ENCODE measurements at places on chromosomes 5 and 9. TPM values are rescaled to one million over a fixed set of nuclear protein-coding genes. Genes with fewer than 3 reads are reported as not detected.

DNA sequence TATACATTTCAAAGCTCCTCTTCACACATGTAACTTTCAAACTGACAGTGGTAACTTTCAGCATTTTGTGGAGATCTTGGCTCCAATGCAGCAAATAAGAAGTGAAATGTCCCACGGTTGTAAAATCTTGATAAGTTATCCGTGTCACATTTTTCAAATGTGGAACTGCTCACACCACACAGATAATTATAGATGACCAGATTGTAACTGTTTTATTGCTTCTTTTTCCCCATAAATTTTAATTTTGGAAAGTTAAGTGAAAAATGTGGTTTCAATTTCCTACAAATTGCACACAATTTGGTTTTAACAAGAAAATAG, 347.1 kb downstream of the EBF1 start:
- H3K27me3 ChIP-seq = peaks cover 40% of the 10 kb centered on the region
- DNase-seq = no peak
- no peaks in the 10 kb centered on the region for H3K4me1 ChIP-seq
- no peak overlapping the region for H3K4me3 ChIP-seq

DNA sequence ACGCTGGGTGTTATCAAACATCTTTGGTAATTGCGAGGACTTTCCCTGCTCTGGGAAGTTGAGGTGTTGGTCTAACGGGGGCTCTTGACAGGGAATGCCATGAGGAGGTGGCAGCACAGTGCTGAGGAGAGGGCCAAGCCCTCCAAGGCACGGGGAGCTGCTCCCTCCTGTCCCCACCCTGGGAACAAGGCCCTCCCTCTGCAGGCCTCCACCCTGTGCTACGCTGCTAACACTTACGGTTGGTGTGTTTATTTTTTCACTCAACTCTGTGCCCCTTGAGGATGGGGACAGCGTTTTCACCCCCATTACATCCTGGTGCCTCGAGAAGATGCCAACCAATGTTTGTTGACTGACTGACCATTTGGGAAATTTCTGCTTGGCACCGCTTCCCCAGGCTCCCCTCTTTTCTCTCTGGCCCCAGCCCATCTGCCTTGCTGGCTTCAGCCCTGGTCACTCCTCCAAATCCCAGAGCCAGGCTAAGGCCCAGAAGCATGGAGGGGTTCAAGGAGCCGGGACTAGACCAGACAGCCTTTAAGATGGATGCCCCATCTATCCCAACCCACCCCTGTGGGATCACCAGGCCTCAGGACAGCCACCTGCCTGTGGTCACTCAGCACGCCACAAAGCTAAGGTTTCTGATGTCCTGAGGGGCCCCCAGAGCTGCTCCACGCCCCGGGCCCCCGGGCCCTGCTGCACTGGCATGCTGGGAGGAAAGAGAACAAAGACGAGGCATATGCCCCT, 125.7 kb downstream of the BARX1 start:
- H3K27ac ChIP-seq = no peak overlapping the region
- H3K36me3 ChIP-seq = no peaks in the 10 kb centered on the region
- peaks cover 2% of the 10 kb centered on the region for H3K4me1 ChIP-seq
- DNase-seq = no peak

DNA sequence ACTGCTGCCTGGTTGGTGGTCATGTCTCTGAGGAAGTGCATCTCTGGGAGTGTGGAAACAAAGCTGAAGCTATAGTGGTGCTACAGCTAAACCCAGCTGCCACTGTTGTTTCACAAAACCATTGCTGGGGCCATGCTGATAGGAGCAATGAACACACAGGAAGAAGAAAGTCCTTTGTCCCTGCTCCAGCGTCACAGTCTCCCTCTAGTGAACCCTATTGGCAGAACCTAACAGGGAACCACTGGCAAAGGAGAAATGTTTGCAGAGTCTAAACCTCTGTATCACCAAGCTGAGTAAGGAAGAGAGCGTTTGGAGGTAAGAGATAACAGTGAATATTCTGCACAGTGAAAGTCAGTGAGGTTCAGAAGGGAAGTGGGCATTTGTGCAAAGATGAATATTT, 244.0 kb downstream of the YTHDC2 start:
- H3K4me1 ChIP-seq = no peaks in the 10 kb centered on the region
- H3K27me3 ChIP-seq = no peaks in the 10 kb centered on the region
- H3K36me3 ChIP-seq = no peaks in the 10 kb centered on the region
- no peak overlapping the region for H3K4me3 ChIP-seq
- no peak overlapping the region for H3K27ac ChIP-seq

- no peak overlapping the region for H3K4me3 ChIP-seq
- DNase-seq = no peak
- no peak overlapping the region for H3K27ac ChIP-seq
- peaks cover 27% of the 10 kb centered on the region for H3K36me3 ChIP-seq
- peaks cover 14% of the 10 kb centered on the region for H3K4me1 ChIP-seq
Observed at GRCh38 chr5:75707911-75708509, 9.2 kb downstream of the POC5 start.

ACOT12 gene
- not detected for total RNA-seq

- peaks cover 25% of the 10 kb centered on the region for H3K4me1 ChIP-seq
- peak overlapping the region; percentile 94 for H3K27ac ChIP-seq
- peaks cover 1% of the 10 kb centered on the region for H3K27me3 ChIP-seq
- peaks cover 14% of the 10 kb centered on the region for H3K36me3 ChIP-seq
- peak overlapping the region; percentile 83 for H3K4me3 ChIP-seq
Observed at GRCh38 chr9:83623679-83624076, 735 bp downstream of the IDNK start.

- H3K4me3 ChIP-seq = no peak overlapping the region
- H3K27ac ChIP-seq = no peak overlapping the region
- no peaks in the 10 kb centered on the region for H3K36me3 ChIP-seq
- peaks cover 13% of the 10 kb centered on the region for H3K27me3 ChIP-seq
Observed at GRCh38 chr5:172342918-172343317, 59.4 kb upstream of the UBTD2 start.

TNC gene
- total RNA-seq = 0.32 TPM

HMCN2 gene
- total RNA-seq = not detected
